ENCODE measurements at places on chromosomes 3 and 15.
A peak's percentile ranks its signal among the peaks of the same experiment; 100 is the strongest.

DNA sequence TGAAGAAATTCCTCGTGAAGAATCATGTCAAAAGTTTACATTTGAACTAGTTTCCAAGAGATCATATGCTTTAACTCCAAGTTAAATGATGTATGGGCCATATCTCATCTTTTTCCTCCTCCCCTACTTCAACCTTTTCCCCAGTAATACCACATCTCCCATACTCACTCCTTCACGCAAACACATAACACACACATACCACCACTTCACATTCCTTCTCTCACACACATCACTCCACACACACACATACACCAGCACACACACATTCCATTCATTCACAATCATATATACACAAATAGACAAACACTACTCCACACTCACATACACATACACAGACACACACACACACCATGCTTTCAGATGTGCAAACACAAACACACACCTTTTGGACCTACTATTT, 769.0 kb upstream of the NR2F2 start:
- DNase-seq: no peak

DNA sequence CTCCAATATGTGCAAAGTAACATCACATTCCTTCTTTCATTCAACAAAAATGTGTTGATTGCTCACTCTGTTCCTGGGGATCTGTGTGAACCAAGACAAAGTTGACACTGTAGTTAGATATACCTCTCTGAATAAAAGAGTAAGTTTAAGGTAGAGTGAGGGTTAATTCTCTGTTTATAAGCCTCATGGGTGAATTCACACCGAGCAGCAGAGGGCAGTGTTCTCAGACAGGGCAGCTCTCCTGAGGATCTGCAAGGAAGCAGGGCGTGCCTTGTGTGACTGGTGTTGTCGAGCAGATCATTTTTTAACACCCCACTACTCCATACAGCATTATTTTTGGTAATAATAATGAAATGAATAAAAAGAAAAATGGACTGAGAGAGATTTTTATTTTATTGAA, 34.4 kb downstream of the PAQR9 start:
- DNase-seq: peak; percentile 50

DNA sequence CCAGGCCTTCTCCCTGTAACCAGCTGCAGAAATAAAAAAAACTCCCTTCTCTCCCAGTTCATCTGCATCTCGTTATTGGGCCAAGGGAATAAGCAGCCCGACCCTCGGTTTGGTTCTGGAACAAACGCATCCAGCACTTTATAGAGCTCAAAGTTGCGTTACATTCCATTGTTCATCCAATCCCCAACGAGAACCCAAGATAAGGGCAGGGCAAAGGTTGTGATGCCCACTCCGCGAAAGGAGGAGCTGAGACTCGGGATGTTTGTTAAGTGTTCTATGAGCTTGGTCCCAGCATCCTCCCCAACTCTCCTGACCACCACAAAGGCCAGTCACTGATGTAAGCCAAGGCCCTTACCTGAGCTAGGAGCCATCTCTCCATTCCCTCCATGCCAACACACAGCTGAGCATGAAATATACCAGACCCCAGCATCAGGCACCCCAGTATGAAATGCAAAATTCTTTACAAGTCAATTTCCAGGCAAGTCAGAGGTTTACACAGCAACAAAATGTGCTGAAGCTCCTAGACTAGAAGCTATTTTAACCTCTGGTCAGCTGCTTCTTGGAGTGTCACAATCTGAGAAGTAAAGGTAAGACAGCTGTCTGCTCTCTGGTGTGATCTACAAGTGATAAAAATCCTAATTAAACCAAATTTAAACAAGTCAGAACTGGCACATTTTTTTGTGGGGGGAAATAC, 17.9 kb downstream of the CCDC12 start:
- no peak for DNase-seq

GRCh38 chr15:73156431-73157191, 104.3 kb downstream of the NEO1 start:
- no peak for DNase-seq

- DNase-seq: no peak
Observed at GRCh38 chr3:56297281-56297840, 170.9 kb downstream of the ERC2 start.

Measured in heart left ventricle (tissue), 16 donors.